ENCODE measurements at places on chromosomes 2 and 18. TPM values are rescaled to one million over a fixed set of nuclear protein-coding genes. Genes with fewer than 3 reads are reported as not detected.

The MOGAT1 gene
- not detected for total RNA-seq

The TDRD15 gene
- not detected for total RNA-seq

The KCNIP3 gene
- 0.83 TPM for total RNA-seq

The OSBPL1A gene
- 50.3 TPM for total RNA-seq

- no peak for DNase-seq
Measured at GRCh38 chr2:105888625-105889024, 143.9 kb downstream of the NCK2 start.

- DNase-seq = no peak
Measured at GRCh38 chr2:177542396-177542795, 149.8 kb downstream of the AGPS start.

DNA sequence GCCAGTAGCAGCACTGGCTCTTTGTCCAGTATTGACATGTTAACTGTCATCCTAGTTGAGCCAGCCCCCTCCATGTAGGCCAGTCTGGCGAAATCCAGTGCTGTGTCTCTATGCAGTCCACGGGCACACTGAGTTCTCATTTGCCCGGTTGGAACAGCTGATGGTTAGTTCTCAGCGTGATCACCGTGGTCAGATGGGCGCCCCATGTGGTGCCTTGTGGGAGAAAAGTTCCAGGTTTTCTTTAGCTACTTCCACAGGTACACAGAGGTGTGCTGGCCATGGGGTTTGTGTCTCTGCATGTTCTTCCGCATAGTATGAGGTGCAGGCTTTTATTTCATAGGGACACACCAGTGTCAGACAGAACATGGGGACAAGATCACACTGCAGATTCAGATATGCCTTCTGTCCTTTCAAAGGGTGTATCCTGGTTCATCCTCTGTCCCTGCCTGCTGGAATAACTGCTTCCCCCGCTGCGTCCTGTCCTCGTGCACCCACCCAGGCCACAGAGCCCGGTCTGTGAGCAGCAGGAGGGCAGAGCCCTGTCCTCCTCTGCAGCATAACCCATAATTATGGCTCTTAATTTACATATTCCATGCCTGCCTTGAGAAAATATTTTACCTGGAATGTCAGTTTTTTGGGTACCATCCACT lies 334.1 kb downstream of the GBX2 start:
- DNase-seq = no peak

DNA sequence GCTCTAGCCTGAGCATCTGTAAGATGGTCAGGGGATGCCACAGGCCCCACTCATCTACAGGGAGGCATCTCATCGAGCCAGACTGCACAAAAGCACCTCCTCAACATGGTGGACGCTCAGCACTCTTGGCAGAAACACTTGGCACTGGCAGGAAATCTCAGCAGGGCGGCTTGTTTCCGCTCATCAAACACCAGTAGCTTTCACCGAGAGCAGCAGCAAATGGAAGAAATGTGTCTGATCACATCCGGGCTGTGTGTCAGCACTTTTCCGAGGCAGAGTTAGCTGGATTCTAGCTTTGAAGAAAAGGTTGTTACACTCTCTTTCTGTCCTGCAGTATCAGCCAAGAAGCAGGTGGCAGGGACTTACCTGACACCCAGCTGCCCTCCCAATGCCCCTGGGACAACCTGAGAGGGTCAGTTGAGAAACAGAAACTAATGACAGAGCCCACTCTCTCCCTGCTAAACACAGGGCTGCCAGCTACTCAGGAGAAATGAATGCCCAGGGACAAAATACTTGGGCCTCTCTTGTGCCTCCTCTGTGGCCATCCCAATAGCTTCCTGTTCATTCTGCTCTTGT lies 68.9 kb upstream of the FZD7 start:
- DNase-seq = no peak

DNA sequence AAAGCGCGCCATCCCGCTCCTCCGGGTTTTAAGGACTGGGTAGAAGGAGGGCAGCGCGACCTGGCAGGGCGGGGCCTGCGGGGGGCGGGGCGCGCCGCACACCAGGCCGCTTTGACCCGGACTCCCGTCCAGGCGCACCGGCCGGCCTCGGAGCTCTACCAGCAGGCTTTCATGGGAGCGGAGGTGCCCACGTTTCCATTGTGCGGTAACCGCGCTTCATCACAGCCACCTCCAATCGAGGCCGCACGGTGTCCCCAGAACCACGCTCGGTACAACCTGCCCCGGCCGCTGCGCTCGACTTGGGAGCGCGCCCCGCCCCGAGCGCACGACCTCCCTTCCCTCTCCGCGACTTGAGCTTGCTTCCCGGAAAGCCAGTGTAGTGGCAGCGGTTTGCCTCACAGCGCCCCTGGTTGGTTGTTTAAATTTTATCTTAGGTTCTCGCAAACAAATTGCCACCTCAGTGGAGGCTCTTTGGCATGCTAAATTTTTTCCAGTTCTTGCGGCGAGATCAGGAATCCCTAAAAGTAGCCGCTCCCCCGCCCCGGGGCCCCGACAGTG lies 280 bp upstream of the CYP1B1 start:
- DNase-seq = peak; percentile 68

Data from IMR-90 (cell line).